Large intestine (tissue), 12 donors: ENCODE measurements at places on chromosomes 16 and 17. TPM values are rescaled to one million over a fixed set of nuclear protein-coding genes. Genes with fewer than 3 reads are reported as not detected.

- DNase-seq = peak; percentile 64
These were observed 9.3 kb upstream of the WBP2 start for GRCh38 chr17:75864448-75864871.

DNA sequence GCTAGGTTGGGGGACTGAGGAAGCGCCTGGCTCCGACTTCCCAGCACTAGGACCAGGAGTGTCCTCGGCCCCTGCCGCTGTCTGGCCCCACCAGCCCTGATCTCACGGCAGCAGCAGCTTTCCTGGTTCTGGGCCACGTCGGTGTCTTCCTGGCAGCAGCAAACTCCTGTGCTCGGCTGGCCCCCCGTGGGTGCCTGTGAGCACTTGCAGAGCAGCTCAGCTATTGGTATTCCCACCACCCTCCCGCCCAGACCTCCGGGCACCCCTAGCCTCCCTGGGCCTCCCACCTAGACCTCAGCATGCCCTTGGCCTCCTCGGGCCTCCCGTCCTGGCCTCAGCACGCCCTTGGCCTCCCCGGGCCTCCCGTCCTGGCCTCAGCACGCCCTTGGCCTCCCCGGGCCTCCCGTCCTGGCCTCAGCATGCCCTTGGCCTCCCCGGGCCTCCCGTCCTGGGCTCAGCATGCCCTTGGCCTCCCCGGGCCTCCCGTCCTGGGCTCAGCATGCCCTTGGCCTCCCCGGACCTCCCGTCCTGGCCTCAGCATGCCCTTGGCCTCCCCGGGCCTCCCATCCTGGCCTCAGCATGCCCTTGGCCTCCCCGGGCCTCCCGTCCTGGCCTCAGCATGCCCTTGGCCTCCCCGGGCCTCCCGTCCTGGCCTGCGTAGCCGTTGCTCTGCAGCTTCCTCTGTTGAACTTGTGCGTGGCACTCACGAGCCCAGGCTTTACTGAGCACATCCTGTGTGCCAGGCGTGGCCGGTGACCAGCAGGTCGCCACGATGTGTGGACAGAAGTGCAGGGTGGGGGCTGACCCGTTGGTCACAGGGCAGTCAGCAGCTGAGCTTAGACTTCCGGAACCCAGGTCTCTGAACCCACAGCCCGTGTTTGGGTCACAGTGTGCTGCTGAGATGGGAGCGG, 51.8 kb upstream of the ACSF3 start:
- no peak for DNase-seq

DNA sequence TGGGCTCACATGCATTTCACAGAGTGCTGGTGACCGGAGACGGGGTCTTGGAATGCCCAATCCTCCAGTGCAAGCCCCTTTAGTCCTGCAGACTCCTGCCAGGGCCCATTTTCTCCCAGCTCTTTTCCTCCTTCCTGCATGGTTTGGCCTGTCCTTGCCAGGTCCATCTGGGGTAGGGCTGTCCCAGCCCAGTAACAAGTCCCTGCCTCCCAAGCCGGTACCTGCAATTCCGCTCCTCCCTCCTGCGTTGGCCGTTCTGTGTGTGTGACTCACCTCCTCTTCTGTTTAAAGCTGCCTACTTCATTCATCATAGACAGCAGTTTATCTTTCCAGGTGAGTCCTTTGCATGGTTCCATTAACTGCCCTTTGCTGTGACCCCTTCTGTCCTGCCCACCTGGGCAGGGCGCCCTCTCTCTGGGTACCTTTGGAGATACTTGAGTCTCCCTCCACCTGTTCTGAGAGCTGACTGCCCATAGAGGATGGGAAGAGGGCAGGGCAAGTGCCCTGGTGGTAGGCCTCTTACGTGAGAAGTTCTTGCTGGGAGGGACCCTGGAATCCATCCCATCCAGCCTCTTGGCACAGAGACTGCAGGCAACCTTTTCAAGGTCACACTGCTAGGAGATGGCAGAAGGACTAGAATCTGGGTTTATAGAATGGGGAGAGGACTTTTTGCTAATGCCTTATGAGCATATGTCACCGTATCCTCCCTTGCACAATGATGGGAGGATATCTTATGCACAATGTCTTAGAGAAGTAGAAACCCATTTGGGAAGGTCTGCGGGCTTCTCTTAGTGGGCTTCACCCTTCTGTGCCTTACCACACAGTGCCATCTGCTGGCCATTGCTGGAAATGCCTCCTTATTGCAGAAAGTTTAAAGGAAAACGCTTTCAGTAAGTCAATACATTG, 29.7 kb upstream of the LGALS9 start:
- peak; percentile 58 for DNase-seq

- no peak for DNase-seq
These were observed 540 bp upstream of the RPL38 start for GRCh38 chr17:74202938-74203337.

GRCh38 chr17:35477248-35477647, 28.7 kb upstream of the SLFN13 start:
- no peak for DNase-seq

DNA sequence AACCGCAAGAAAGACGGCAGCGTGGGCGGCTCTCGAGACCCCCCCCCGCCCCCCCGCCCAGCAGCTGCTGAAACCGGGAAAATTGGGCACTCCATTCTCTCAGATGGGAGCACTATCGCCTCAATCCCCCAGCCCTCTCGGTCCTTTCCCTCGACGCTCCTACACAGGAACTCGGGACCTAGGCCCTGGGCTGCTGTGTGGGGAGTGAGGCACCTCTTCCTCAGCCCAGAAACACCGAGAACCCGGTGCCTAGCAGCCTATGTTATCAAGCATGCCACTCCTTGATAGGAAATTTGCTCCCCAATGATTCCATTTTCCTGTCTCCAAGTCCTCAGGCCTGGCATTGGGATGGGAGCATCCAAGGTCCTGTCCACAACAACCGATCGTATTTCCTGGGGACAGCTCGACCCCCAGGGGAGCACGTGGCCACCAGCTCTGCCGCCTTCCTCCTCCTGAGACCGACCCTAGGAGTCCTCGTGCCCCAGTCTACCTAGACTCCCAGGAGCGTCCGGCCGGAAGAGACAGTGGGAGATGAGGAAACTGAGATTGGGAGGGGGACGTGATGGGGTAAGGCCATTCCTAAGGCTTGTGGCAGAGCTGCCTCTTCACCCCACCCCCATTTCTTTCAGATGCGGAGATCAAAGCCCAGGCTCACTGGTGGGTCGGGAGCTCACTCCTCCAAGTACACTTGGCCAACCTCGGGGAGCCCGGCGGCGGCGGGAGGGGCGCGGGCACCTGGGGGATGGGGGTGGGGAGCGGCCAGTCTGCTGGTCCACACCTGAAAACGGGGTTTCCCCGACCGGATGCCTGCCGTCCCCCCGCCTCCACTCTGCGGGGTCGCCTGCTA, 17.5 kb upstream of the CBX8 start:
- no peak for DNase-seq

Gene SLC52A1
- 3.2 TPM for polyA plus RNA-seq

Gene NAA60
- polyA plus RNA-seq = 59.3 TPM

- DNase-seq = peak; percentile 52
These were observed 69.3 kb downstream of the WWP2 start for GRCh38 chr16:69831212-69832123.

- DNase-seq = no peak
These were observed 67.8 kb downstream of the CDH8 start for GRCh38 chr16:61968242-61969076.

DNA sequence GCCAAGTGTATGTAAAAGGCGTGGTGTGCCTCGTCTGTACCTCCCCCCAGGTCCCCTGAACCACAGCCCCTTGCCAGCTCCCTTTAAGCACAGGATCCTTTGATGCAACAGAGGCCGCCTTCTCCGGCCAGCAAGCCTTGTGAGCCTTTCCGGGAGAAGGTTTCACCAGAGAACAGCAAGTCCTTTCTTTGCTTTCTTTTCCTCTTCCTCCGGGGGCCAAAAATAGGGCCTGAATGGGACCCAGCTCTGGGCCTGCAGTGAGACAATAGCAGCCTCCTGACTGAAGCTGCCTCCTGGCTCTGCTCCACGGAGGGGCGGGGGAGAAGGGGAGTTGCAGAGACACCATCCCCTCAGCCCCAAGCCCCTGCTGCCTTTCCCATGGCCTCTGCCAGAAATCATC, 9.0 kb downstream of the ADGRG1 start:
- no peak for DNase-seq

Gene ZCCHC14
- polyA plus RNA-seq = 40.9 TPM

GRCh38 chr17:48596735-48597527, 3.4 kb upstream of the HOXB5 start:
- DNase-seq = no peak

- DNase-seq = no peak
These were observed 141.5 kb upstream of the MED13 start for GRCh38 chr17:62206550-62206949.

GRCh38 chr16:10880594-10881452, 3.8 kb downstream of the CIITA start:
- DNase-seq = no peak

DNA sequence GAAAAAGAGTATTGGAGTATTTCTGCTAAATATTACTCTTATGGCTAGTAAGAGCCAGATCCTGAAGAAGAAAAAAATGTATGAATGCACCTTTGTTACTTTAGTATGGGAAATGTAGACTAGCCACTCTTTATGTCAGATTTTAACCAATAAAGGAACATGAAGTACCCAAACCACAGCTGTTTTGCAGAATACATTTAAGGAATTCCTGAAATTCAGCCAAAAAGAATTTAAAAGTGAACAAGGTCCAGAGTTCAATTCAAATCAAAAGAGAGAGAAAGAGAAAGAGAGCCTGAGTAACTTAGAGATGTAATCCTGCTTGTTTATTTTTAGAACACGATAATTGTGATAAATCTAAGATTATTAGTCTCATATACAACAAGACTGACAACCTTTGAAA, 1.2 kb downstream of the KCNJ16 start:
- DNase-seq = no peak

GRCh38 chr17:8161289-8162232, 1.2 kb downstream of the VAMP2 start:
- no peak for DNase-seq
